Right cardiac atrium (tissue), 5 donors: ENCODE measurements at places on chromosomes 13 and 19.

- no peak for DNase-seq
Observed at GRCh38 chr19:41025871-41026270, 34.8 kb downstream of the CYP2B6 start.

DNA sequence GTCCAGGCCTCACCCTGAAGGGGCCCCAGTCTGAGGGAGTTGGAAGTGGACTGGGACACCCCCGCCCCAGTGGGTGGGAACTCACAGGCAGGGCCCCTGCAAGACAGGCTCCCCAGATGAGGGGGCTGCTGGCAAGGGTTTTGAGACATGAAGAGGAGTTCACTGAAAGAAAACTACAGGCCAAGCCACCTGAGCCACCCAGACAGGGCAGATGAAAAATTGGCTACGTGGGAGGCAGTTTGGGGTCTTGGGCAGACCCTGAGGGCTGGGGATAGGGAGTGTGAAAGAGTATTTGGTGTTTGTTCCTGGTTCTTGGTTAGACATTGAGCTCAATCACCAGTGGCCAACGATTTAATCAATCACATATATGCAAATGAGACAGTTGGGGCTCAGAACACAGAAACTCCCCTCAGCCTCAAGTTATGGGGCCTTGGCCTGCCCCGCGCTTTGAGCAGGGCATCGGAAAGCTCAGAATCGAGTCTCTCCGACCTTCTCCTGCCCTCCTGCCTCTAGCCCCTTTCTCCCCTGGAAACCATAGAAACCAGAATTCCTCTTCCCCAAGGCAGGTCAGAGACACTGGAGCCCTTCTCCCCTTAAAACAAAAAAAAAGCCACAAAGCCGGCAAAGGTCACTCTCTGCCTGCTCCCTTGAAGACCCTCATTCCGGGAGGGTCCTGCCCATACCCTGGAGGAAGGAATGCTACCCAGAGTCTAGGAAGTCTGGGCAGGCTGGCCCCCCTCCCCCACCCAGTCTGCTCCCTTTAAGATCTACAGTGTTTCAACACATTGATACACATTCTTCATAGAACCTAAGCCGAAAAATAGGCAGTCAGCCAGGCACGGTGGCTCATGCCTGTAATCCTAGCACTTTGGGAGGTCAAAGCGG, 1.3 kb upstream of the ISYNA1 start:
- DNase-seq, result no peak

DNA sequence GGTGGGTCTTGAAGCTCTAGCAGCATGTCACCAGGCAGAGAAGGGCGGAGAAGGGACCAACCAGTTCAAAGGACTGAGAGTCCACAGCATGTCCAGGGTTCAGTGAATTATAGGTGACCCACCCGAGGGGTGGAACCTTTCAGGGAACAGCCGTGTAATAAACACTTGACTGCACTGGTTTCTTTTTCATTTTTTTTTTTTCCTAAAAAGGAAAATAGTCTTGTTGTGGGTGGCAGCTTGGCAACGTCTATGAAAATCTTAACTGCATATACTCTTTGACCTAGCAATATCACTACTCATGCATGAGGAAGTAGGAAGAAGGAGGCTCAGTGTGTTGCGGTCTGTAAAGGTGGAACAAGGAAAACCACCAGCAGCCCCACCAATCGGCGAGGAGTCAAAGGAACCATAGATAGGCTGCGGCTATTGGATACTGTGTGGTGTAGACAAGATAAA, 13.0 kb upstream of the MYH14 start:
- no peak for DNase-seq

- no peak for DNase-seq
Observed at GRCh38 chr13:111856571-111856970, 210.4 kb upstream of the SOX1 start.
